Neural progenitor cell (in vitro differentiated cells): ENCODE measurements at places on chromosomes 12 and 14. TPM values are rescaled to one million over a fixed set of nuclear protein-coding genes. Genes with fewer than 3 reads are reported as not detected.

Gene GZMB
- not detected in 2 replicates for total RNA-seq

GRCh38 chr14:93952829-93953228 lies 23.5 kb downstream of the ASB2 start:
- no peak for DNase-seq
- H3K4me1 ChIP-seq = peaks cover 3% of the 10 kb centered on the region
- no peak overlapping the region for H3K27ac ChIP-seq

DNA sequence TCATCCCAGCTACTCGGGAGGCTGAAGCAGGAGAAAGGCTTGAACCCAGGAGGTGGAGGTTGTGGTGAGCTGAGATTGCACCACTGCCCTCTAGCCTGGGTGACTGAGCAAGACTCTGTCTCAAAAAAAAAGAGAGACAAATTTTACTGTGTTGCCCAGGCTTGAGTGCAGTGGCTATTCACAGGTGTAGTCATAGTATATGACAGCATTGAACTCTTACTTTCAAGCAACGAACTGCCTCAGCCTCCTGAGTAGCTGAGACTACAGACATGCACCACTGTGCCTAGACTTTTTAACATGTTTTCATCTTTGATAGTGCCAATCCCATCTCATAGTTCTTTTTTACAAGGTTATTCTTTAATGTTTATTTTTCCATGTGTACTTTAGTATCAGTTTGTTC lies 13.7 kb downstream of the ARID2 start:
- H3K4me3 ChIP-seq = no peak overlapping the region
- no peaks in the 10 kb centered on the region for H3K27me3 ChIP-seq
- H3K27ac ChIP-seq = no peak overlapping the region
- DNase-seq = no peak
- peaks cover 35% of the 10 kb centered on the region for H3K36me3 ChIP-seq

DNA sequence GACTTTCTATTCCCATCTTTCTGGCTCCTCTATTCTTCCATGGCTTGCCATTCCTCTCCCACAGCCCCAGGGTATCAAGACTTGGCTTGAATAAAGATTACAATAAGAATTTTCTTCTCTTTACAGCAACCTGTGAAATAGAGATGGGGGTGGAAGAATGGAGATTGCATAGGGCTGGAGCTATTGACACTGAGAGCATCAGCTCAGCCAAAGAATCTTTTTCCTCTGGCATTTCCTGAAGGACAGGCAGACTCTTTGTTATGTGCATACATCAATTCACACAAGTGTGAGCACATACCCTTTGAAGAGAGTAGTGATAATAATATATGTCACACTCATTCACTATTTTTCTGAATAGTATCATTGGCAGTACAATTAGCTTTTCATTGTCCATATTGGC lies 4.7 kb downstream of the RNASE11 start:
- no peak for DNase-seq
- no peaks in the 10 kb centered on the region for H3K27me3 ChIP-seq
- H3K4me1 ChIP-seq = peaks cover 54% of the 10 kb centered on the region
- H3K36me3 ChIP-seq = no peaks in the 10 kb centered on the region
- H3K27ac ChIP-seq = no peak overlapping the region

Gene MORN3
- total RNA-seq = 0.19 and 1.3 TPM in 2 replicates
